ENCODE measurements at places on chromosomes 6 and 20.

DNA sequence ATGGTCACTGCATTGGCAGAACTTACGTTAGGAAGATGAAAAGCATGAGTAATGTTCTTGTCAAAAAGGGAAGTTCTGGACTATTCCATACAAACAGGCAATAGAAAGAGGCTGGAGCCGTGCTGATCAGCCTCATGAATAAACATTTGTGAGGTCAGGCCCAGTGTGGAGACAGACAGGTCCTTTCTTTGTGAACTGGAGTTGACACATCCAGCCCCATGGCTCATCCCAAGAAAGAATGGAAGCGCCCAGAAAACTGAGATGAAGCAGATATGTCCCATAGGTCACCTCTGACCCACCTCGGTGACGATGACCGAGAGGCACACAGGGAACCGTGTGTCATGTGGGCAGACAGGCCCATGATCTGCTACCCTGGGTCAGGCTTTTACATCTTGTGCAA is 276.0 kb upstream of the SGK1 start:
- no peak overlapping the region for H3K27ac ChIP-seq
- H3K4me3 ChIP-seq, result no peak overlapping the region
- no peaks in the 10 kb centered on the region for H3K4me1 ChIP-seq
- no peaks in the 10 kb centered on the region for H3K36me3 ChIP-seq

- no peak for DNase-seq
- H3K4me1 ChIP-seq, result no peaks in the 10 kb centered on the region
- H3K27ac ChIP-seq, result no peak overlapping the region
- peaks cover 2% of the 10 kb centered on the region for H3K36me3 ChIP-seq
- no peak overlapping the region for H3K4me3 ChIP-seq
- H3K27me3 ChIP-seq, result no peaks in the 10 kb centered on the region
Observed at GRCh38 chr6:38177882-38178583, 358.5 kb downstream of the ZFAND3 start.

- DNase-seq, result no peak
- H3K36me3 ChIP-seq, result no peaks in the 10 kb centered on the region
- H3K27ac ChIP-seq, result no peak overlapping the region
- H3K4me3 ChIP-seq, result peak overlapping the region; percentile 94
- no peaks in the 10 kb centered on the region for H3K27me3 ChIP-seq
Observed at GRCh38 chr20:36461600-36462439, 79.5 kb upstream of the MYL9 start.

DNA sequence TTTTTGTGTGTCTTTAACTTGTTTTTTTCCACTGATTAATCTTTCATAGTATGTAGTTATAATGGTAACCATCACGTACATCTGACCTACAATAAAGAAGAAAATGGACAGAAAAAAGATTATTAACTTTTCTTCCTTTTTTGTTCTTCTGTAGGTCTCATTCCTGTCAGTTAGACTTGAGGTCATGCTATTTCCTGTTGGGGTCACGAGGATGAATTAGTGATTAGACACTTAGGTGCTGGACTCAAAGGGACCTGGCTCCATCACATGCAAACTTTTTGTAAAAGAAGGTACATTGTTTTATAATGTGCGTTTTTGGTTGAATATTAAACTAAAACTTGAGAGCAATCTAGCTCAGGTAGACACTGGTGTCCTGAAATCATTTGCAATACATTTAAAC is 14.8 kb downstream of the MARCKS start:
- peaks cover 7% of the 10 kb centered on the region for H3K4me1 ChIP-seq
- H3K27me3 ChIP-seq, result no peaks in the 10 kb centered on the region
- DNase-seq, result peak; percentile 24
- no peak overlapping the region for H3K4me3 ChIP-seq

GRCh38 chr20:38588303-38588702 is 7.3 kb downstream of the ADIG start:
- H3K27me3 ChIP-seq, result no peaks in the 10 kb centered on the region
- no peaks in the 10 kb centered on the region for H3K36me3 ChIP-seq
- no peak overlapping the region for H3K4me3 ChIP-seq
- H3K4me1 ChIP-seq, result no peaks in the 10 kb centered on the region
- no peak for DNase-seq

DNA sequence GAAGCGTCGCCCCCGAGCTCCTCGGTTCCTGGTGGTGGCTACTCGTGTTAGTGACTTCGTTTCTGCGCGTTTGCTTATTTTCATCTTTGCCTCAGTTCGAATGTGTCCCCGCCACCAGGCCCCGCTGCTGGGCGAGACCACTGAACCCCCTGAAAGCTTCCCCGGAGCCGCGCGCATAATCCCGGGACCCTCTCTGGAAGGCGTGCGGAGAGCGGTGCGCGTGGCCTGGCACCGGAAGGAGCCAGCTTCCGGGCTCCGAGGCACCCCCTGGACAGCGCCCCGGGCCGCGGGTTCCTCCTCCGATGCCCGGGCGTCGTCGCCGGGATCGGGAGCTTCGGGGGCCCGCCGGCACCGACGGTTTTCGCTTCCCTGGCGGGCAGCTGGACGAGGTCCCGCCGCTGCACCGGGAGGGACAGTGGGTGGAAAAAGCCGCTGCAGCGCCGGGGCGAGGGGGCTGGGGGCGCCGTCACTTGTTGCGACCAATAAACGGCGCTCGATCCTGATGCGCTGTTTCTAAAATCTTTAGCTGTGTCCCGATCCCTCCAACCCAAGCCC is 643 bp upstream of the SLC35D3 start:
- H3K4me3 ChIP-seq, result peak overlapping the region; percentile 72
- DNase-seq, result no peak
- no peak overlapping the region for H3K27ac ChIP-seq
- H3K36me3 ChIP-seq, result no peaks in the 10 kb centered on the region
- peaks cover 14% of the 10 kb centered on the region for H3K27me3 ChIP-seq

- H3K36me3 ChIP-seq, result no peaks in the 10 kb centered on the region
- no peak overlapping the region for H3K4me3 ChIP-seq
- no peak for DNase-seq
- no peak overlapping the region for H3K27ac ChIP-seq
- no peaks in the 10 kb centered on the region for H3K27me3 ChIP-seq
Observed at GRCh38 chr6:144353871-144354314, 68.8 kb downstream of the UTRN start.

DNA sequence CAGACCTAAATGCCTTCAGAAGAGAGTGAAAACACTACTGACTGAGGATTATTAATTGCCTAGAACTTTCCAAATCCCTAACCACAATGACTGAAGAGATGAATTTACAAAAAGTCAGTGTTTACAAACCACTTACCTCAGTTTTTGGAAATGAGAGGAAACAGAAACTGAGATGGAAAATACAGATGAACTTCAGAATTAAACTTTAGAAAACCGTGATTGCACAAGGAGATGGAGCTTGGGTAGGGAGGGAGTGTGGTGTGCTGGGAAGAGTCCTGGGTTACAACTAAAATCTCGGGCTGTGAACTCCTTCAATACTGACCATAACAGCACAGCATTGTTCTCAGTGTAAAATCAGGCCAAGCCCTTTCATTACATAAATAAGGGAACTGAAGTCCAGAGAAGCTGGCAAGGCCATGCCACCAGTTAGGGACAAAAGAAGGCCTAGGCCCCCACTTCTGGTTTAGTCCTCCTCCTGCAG is 4.0 kb downstream of the ELMO2 start:
- H3K4me3 ChIP-seq, result no peak overlapping the region
- peaks cover 46% of the 10 kb centered on the region for H3K4me1 ChIP-seq
- no peak overlapping the region for H3K27ac ChIP-seq
- no peaks in the 10 kb centered on the region for H3K27me3 ChIP-seq
- DNase-seq, result no peak

DNA sequence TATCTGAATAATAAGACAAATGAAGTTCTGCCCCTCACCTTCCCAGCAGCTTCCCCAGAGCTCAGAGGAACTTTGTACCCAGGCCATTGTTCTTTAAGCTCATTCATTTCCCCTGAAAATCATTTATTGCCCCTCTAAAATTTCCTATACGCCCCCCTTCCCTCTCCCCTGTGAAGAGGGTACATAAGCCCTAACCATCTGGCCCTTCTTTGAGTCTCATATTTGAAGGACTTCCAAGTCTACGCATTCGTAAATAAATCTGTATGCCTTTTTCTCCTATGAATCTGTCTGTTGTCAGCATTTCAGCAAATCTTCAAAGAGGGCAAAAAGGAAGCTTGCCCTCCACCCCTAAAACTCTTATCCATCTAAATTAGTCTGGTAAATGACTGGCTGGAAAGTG is 73.1 kb upstream of the DST start:
- H3K4me1 ChIP-seq, result no peaks in the 10 kb centered on the region
- no peak for DNase-seq
- H3K36me3 ChIP-seq, result no peaks in the 10 kb centered on the region
- H3K27me3 ChIP-seq, result no peaks in the 10 kb centered on the region

- no peak overlapping the region for H3K4me3 ChIP-seq
- peaks cover 6% of the 10 kb centered on the region for H3K4me1 ChIP-seq
- H3K27me3 ChIP-seq, result no peaks in the 10 kb centered on the region
- no peak for DNase-seq
Observed at GRCh38 chr6:11848852-11849731, 70.5 kb upstream of the ADTRP start.

GRCh38 chr6:63600136-63600535 is 27.9 kb downstream of the LOC128125822 start:
- H3K27me3 ChIP-seq, result no peaks in the 10 kb centered on the region
- peaks cover 6% of the 10 kb centered on the region for H3K4me1 ChIP-seq
- H3K27ac ChIP-seq, result no peak overlapping the region
- H3K4me3 ChIP-seq, result no peak overlapping the region
- no peaks in the 10 kb centered on the region for H3K36me3 ChIP-seq
- peak; percentile 2 for DNase-seq

DNA sequence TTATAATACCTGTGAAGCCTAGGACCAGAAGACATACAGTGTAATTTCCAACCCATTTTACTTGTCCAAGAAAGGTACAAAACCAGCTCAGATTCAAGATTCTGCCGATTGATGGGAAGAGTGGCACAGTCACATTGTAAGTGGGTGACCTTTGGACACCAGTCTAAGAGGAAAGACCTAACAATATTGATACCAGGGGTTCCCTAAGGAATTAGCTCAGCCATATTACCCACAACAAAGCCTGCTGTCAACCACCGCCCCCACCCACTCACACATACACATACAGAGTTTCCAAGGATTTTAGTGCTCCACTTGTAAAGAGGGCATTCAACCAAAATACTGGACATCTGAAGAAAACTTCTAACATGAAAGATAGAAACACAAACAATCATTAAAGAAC is 27.9 kb upstream of the TMEM181 start:
- peaks cover 10% of the 10 kb centered on the region for H3K4me1 ChIP-seq
- no peaks in the 10 kb centered on the region for H3K36me3 ChIP-seq
- no peak overlapping the region for H3K27ac ChIP-seq
- no peaks in the 10 kb centered on the region for H3K27me3 ChIP-seq
- H3K4me3 ChIP-seq, result no peak overlapping the region

DNA sequence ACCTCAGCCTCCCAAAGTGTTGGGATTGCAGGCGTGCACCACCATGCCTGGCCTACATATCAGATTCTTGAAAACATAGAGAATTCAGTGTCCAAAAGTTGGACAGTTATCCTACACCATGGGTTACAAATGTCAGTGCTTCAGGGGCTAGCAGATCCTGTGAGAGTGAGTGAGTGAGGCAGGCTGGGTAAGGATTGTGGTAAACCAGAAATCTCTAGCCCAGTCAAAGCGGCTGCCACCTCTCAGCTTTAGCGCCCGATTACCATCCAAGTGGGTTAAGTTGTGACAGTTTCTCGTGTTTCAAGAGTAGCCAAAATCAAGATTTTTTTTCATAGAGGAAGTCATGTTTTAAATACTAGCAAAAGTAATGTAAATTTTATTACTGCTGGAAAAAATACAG is 21.9 kb upstream of the CSE1L start:
- peaks cover 62% of the 10 kb centered on the region for H3K36me3 ChIP-seq
- no peaks in the 10 kb centered on the region for H3K27me3 ChIP-seq
- H3K4me3 ChIP-seq, result no peak overlapping the region
- no peaks in the 10 kb centered on the region for H3K4me1 ChIP-seq
- no peak overlapping the region for H3K27ac ChIP-seq

- no peak for DNase-seq
- no peak overlapping the region for H3K27ac ChIP-seq
- H3K4me3 ChIP-seq, result no peak overlapping the region
Observed at GRCh38 chr6:125230674-125231073, 71.1 kb downstream of the HDDC2 start.

DNA sequence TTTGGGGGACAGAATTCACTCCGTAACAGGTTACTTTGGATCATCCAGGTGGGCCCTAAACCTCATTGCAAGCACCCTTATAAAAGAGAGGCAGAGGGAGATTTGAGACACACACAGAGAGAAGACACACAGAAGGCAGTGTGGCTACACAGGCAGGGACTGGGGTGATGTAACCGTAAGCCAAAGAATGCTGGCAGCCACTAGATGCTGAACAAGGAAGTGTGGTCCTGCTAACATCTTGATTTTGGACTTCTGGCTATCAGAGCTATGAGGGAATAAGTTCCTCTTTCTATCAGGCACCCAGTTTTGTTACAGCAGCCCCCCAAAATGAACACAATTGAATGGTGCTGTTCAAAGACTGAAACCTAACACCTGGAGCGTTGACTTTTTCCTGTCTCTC is 191.3 kb upstream of the MYLIP start:
- H3K27me3 ChIP-seq, result no peaks in the 10 kb centered on the region
- H3K27ac ChIP-seq, result no peak overlapping the region
- H3K4me3 ChIP-seq, result no peak overlapping the region
- no peak for DNase-seq

DNA sequence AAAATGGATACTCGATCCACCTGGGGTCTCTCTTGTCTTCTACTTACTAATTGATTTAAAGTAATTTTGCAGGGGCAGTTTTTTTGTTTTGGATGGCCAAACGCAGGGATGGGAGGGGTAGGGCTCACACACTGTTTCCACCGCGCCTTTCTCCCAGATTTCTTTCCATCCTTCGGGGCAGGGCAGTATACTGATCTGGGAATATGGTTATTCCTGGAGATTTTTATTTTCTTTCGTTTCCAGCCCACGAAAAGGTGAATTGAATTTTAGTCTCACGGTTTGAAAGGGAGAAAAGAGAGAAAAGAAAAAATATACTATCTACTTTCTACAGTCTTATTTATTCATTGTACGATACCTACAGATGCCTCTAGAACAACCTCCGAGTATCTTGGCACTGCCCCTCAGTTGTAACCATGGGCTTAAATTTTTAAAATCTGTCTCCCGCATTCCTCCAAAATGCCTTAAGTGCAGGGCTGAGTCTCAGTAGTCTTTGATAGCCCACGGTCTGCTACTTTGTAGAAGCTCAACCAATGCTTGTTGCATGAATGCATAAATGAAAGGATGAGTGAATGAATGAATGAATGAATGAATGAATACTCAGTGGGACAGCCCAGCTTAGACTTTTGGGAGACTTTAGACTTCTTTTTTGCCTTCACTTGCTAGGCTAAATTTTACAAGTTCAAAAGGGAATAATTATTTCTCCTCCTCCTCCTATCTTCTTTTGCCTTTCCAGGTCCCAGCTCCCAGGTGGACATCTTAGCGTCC is 18.1 kb upstream of the TRIM27 start:
- no peaks in the 10 kb centered on the region for H3K36me3 ChIP-seq
- peak overlapping the region; percentile 75 for H3K4me3 ChIP-seq
- H3K27me3 ChIP-seq, result no peaks in the 10 kb centered on the region
- no peak for DNase-seq

GRCh38 chr6:158037771-158038170 is 56.1 kb downstream of the SYNJ2 start:
- H3K27ac ChIP-seq, result no peak overlapping the region
- no peaks in the 10 kb centered on the region for H3K27me3 ChIP-seq
- no peak overlapping the region for H3K4me3 ChIP-seq
- peaks cover 34% of the 10 kb centered on the region for H3K4me1 ChIP-seq

GRCh38 chr6:144343701-144344428 is 58.7 kb downstream of the UTRN start:
- H3K27ac ChIP-seq, result peak overlapping the region; percentile 84
- no peaks in the 10 kb centered on the region for H3K36me3 ChIP-seq
- peak overlapping the region; percentile 67 for H3K4me3 ChIP-seq
- peak; percentile 77 for DNase-seq

- H3K4me3 ChIP-seq, result no peak overlapping the region
- no peaks in the 10 kb centered on the region for H3K36me3 ChIP-seq
- H3K27me3 ChIP-seq, result peaks cover 8% of the 10 kb centered on the region
- H3K4me1 ChIP-seq, result no peaks in the 10 kb centered on the region
- H3K27ac ChIP-seq, result no peak overlapping the region
Observed at GRCh38 chr6:28523241-28523622, 2.4 kb upstream of the GPX5 start.
